ENCODE measurements at places on chromosomes 16 and 17. TPM values are rescaled to one million over a fixed set of nuclear protein-coding genes. Genes with fewer than 3 reads are reported as not detected.

DNA sequence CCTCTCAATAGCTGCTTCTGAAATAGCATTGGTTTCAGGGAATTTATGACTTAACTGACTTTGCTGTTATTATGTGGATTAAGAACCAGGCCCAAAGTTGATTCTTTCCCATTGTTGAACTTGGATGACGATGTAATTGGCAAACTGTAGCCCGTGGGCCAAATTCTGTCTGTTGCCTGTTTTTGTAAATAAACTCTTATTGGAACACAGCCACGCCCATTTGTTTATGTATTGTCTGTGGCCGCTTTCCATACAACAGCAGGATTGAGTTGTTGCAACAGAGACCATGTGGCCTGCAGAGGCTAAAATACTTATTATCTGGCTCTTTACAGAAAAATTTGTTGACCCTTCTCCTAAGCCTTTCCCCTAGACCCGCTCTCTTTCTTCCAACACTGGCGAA is 31.6 kb downstream of the NTN1 start:
- DNase-seq, result no peak

The CBX2 gene
- total RNA-seq, result 32.6 TPM

DNA sequence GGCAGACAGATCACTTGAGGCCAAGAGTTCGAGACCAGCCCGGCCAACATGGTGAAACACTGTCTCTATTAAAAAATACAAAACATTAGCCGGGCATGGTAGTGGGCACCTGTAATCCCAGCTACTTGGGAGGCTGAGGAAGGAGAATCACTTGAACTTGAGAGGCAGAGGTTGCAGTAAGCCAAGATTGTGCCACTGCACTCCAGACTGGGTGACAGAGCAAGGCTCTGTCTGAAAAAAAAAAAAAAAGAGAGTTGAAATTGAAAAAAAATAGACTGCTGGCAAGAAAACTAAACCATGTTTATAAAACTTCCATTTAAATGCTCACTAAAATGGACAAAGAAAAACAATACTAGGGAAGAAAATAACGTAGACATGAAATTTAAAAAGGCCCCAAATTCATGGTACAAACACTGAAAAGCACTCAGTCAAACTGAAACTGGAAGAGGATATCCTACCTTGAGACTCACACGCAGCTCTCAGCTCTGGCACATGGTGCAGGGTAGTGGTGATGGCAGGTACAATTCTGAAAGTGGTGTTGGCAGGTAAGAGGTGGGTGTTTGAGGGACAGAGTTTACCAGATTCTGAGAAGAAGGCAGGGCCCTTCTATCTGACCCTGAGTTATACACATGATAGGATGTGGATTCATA is 19.3 kb downstream of the CNTROB start:
- DNase-seq, result no peak

DNA sequence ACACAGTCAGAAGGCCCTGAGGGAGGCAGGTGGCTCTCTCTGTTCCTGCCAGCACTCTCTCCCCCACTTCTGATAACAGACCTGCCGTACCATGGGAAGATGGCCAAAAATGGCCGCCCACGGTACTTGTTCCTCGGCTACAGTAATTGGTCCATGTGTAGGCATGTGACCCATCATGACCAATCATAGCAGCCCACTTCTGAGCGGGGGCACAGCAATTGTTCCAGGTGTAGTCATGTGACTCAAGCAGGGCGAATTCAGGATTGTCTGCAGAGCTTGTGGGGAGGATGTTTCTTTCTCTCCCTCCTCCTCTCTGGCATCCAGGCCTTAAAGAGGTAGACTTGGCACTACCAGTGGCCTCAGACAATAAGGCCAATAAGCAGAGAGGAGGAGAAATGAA is 250.4 kb downstream of the MRTFB start:
- peak; percentile 30 for DNase-seq

- DNase-seq, result no peak
These were observed 15.3 kb upstream of the HEXD start for GRCh38 chr17:82402865-82403264.

Measured in PC-9 (cell line).